ENCODE measurements at places on chromosomes 3 and 15.

GRCh38 chr15:98800437-98801233 is 152.3 kb downstream of the IGF1R start:
- no peak for DNase-seq

- no peak for DNase-seq
Measured at GRCh38 chr15:64901914-64902313, 9.8 kb upstream of the ANKDD1A start.

DNA sequence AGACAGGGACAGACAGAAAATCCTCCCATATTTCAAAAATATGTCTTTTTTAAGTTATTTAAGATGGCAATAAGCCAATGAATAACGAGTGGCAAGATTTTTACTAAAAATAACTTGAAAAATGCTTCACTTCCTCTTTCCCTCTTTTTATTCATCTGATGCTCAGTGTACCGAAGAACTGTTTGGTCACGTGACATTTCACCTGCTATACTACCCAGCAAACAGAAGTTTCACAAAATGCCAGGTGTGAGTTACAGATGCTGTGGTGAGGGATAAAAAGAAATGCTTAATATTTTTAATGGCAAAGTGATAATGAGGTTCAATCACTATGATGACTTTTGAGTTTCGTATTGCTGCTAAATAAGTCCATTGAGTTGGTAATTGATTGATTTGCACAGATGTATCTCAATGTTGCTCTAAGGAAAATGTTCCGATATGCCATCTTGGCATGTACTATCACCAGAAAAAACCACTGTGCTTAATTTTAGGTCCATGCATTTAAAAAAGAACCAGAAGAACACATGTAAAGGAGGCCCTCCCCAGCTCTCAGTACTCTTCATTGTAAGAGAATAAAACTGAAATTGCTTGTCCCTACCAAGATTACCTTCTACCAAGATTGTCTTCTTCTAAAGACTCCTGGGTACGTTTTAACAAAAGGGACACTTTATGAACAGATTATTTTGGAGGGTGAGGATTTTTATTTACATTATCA is 26.0 kb upstream of the SEC62 start:
- no peak for DNase-seq

DNA sequence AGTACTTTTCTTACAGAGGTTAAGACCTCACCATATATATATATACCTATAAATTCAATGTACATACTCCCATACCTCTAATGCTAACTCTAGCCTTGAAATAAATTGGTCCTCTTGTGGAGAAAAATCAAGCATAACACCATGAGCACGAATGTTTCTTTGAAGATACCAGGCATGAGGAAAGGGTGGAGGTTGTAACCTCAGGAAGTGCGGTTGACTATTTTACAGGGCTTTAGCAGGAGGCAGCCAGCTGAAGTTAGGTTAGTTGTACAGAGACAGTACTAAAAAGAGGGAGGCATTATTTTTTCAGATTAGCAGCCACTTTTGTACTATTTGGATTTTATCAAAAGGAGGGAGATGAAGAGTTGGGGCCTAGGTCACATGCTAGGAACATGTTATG is 767.0 kb downstream of the OTOL1 start:
- DNase-seq: no peak

DNA sequence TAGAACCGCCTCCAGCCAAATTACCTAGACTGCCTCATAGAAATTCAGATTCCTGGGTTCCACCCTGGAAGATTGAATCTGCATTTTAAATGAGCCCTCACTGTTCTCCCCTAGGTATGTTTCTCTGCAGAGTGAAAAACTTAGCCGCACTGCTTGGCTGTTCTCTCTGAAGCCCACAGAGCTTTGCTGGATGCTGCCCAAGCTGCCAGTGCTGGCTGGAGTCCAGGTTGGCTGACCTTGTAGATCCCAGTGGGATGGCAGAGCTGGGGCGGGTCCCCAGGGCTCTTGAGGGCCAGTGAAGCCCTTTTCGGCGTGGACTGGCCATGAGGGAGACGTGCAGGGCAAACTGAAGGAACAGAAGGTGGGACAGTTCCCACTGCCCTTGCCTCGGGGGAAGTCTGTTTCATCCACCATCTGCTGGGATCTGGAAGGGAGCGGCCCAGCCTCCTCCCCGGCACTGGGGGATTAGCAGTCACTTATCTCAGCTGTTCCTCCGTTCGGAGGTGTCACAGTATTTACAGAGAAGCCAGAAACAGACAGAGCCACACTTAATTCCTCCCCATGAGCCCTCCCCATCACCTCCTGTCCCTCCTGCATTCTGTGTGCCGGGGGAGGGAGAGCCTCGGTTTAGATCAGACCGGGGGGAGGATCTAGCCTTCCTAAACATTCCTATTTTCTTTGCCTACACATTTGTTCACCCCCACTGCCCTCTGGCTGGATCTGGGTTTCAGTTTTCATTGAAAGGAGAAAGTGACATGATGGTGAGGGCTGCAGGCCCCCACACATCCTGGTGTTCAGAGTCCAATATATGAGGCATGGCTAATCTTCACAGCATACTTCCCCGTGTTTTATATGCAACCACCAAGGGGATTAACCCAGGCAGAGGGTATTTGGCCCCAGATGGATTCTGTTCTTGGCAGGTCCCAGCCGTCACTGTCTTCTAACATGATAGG is 4.1 kb upstream of the ACTC1 start:
- DNase-seq: no peak

GRCh38 chr3:14175383-14176037 is 2.9 kb downstream of the XPC start:
- DNase-seq: peak; percentile 28

GRCh38 chr3:105880681-105881290 is 12.0 kb upstream of the CBLB start:
- DNase-seq: no peak

GRCh38 chr3:33081812-33082211 is 15.1 kb downstream of the GLB1 start:
- no peak for DNase-seq

DNA sequence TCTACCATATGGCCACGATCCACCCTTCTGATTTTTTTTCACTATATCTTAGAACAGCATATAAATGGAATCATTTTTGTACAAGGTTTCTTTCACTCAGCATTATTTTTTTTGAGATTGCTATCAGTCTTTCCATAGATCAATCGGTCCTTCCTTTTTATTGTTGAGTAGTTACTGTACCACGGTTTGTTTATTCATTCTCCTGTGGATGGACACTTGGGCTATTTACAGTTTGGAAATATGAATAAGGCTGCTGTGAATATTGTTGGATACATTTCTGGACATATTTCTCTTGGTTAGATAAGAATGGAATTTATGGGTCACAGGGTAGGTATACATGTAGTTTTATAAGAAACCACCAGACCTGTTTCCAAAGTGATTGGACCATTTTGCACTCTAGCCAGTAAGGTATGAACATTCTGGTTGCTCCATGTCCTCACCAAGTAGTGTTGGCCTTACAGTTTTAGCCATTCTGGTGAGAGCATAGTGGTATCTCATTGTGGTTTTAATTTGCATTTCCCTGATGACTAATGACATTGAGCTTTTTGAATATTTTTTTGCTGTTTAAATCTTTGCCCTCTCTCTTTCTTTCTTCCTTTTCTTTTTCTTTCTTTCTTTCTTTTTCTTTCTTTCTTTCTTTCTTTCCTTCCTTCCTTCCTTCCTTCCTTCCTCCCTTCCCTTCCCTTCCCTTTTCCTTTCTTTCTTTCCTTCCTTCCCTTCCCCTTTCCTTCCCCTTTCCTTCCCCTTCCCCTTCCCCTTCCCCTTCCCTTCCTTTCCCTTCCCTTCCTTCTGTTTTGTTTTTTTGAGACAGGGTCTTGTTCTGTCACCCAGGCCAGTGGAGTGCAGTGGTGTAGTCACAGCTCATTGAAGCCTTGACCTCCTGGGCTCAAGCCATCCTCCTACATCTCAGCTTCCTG is 49.2 kb downstream of the LRRK1 start:
- DNase-seq: no peak

- DNase-seq: no peak
Measured at GRCh38 chr15:50355619-50355905, 564 bp upstream of the GABPB1 start.

GRCh38 chr3:13077431-13078162 is 4.4 kb upstream of the IQSEC1 start:
- no peak for DNase-seq

All from activated T-cell treated with anti-CD3 and anti-CD28 coated beads for 24 hours (primary cell).